ENCODE measurements at places on chromosomes 1 and 21. TPM values are rescaled to one million over a fixed set of nuclear protein-coding genes. Genes with fewer than 3 reads are reported as not detected.

HPDL gene
- total RNA-seq = 3.7 TPM

FAM167B gene
- total RNA-seq = 4.2 TPM

- no peak for DNase-seq
These were observed 32.9 kb downstream of the TNFSF18 start for GRCh38 chr1:173017792-173018191.

- DNase-seq = peak; percentile 30
These were observed 29.4 kb upstream of the SOD1 start for GRCh38 chr21:31629972-31630711.

- no peak for DNase-seq
These were observed 531.9 kb upstream of the CAMK1G start for GRCh38 chr1:209051570-209051969.

DNA sequence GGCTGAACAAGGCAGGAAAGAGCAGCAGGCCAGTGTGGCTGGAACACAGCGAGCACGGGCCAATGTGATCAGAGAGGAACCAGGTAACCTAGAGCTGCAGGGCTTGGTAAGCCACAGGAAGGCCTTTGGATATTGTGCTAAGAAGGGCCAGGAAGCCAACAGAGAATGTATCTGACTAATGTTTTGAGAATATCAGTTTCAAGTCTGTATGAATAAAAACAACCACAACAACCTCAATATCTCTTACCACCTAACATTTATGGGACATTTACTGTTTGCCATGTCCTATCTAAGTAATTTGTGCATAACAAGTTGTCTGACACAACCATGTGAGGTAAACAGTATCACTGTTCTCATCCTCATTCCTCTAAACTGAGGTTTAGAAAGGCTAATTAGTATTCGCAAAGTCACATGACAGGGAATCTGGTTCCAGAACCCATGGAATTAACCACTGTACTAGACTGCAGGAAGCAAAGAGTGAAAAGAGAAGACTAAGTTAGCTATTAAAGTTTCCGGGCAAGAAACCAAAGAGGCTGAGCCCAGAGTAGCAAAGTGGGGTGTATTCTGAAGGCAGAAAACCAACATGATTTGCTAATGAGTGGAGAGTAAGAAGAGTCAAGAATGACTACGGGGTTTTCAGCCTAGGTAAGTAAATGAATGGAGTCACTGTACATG lies 38.9 kb downstream of the SPRTN start:
- DNase-seq = no peak

DNA sequence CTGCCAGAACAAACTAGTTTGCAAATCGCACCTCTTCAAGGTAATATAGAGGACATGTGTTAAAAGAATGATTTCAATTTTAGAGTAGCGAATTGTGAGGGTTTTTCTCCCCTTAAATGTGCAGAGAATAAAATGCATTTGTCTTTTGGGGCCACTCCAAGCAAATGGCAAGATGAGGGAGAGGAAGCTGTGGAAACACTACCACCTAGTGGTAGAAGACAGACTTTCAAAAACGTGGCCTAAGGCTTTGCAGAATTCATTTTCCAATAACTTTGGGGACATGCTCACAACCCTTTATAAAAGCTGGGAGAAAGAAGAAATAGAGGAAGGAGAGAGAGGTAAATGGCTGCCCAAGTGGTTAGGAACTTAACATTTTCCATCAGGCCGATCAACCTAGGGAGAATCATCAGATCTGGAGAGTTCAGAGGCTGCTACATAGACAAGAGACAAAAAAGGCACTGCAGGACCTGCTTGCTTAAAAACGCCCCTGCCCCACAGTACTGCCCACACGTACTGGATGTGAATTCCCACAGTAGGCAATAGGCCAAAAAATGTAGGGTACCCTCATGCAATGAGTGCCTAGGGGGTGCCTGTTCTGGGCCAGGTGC lies 15.7 kb upstream of the RCAN1 start:
- DNase-seq = peak; percentile 74

DNA sequence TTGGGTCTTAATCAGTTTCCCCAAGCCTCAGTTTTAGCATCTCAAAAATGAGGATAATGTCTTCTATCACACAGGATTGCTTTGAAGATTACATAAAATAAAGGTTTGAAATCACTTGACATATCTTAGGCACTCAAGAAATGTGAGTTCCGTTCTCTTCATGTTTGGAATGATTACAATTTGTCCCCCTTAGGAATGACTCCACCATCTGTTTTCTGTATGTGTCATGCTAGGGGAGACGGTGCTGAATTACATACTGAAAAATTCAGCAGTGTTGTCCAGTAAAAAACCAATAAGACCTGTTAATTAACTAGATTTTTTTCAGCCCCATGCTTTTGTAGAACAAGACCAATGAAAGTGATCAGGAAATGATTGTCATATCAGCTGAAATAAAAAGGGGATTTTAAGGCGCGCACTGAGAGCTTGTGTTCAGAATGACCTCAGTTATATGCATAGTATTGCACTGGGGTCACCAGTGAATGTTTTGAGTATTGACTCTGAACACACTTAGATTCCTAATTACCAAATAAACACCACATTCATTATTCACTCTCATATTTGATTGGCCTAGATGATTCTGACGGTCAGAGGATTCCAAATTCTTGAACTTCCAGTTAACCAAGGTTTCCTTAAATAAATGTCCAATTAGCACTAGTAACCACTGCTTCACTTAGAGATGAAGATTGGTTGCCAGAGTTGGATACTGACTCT lies 114.5 kb upstream of the KCNK2 start:
- DNase-seq = peak; percentile 49

GRCh38 chr1:103424650-103425049 lies 100.8 kb upstream of the RNPC3 start:
- DNase-seq = no peak

- DNase-seq = peak; percentile 52
These were observed 1013.8 kb downstream of the PLA2G4A start for GRCh38 chr1:187842406-187843165.

DNA sequence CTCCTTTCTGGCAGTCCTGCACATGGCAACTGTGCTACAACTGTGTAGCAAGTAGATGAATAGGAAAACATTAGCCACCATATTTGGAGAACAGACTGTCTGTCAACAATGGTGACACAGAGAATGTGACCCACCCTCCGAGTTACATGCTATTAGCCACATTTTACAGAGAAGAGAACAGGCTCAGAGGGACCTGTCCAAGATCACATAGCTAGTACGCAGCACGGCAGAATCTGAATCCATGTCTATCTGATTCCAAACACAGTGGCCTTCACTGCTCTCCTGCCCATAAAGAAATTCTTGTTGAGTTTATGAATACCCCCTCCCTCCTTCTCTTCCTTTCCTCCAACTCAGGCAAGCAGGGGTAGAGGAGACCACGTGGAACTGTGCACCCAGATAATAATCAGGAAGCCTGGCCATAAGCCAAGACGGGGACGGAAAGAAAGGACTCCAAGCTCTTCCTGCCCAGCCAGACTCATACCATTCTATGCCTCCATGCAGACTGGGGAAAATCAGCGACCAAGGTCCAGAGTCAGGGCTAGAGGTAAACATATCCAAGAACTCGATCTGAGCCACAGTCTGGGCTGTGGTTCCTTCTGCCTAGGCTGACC lies 78.8 kb downstream of the TRABD2B start:
- DNase-seq = no peak

- DNase-seq = no peak
These were observed 222.0 kb downstream of the CAMTA1 start for GRCh38 chr1:7006996-7007871.

DNA sequence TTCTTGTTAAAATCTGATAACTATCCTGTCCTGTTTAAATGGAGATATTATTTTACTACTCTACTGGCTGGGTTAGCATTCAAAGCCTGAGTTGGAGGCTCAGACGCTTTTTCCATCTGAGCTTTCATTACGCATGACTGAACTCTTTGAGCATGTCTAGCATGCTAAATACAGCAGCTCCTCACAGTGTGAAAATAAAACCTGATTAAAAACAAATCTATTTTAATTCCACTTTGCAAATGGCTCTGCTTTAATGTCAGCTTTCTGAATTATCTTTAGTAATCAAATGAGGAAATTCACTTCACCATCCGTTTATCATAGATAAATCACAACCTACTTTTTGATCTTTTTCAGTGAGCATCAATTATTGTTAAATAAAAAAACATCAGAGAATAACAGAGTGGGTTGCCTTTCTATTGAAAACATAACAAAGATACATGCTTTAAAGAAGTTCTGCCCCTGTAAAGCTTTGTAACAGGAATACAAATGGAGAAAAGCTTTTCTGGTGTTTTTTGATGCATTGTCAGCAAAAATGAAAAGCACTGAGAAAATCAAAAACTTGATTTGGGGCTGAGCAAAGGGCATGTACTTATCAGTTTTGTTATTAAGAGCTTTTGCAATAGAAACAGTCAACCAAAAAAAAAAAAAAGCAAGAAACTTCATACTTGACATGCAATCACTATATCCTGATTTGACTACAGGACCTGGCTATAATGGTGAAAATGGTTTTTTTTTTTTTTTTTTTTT lies 3.5 kb upstream of the SPEN start:
- DNase-seq = peak; percentile 23

DNA sequence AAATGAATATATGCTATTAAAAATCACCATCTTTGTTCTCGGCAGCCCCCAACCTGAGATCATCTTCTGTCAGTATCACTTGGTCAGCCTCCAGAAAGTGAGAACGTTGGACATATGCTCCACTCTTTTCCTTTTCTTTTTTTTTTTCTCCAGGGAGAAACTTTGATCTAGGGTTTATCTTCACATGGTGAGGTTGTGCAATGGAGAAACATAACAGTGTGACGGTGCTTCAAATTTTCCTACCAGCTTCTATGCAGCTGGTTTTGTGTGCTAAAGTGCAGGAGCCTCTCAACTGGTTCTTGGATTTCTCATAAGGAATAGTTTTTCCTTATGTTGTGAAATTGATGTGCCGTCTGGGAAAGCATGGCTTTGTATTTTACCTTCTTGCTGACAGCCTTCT lies 1202.9 kb downstream of the NCAM2 start:
- DNase-seq = no peak

- no peak for DNase-seq
These were observed 40.3 kb downstream of the HSF2BP start for GRCh38 chr21:43618940-43619339.

GRCh38 chr1:97108179-97108578 lies 386.6 kb downstream of the PTBP2 start:
- DNase-seq = peak; percentile 52

DNA sequence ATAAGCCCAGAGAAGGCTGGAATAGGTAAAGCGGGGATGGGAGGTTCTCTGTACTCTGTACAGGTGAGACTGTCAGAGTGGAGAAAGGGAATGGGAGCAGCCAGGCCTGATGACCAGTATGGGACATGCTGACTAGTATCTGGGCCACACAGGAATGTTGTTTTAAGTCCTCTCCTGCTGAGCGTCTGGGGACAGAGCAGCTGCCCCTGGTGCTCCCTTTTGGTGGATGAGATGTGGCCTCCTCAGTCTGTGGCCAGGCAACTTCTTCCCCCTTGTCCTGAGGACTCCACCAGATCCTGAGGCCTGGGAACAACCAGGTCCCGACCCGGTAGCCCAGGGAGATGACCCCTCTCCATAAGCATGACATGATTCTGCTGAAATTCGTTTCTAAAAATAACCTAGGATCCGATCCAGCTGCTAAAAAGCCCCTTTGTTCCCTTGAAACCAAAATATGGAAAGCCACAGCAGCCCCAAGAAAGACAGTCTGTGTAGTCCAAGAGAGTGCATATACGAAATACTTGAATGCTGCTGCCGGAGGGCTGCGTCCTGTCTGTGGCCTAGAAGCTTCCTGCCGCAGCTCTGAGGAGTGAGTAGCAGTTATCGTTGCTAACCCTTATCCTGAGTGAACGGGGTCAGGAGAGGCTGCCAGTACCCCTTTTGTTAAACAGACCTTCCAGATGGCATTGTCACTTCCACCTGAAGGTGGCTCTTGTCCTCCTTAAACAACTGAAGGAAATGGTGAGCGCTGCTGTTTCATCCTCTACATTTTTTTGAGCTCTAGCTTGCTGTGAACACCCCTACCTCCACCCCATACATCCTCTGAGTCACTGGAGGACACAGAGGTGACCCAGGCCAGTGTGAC lies 47.1 kb downstream of the ATP2B4 start:
- peak; percentile 98 for DNase-seq

DNA sequence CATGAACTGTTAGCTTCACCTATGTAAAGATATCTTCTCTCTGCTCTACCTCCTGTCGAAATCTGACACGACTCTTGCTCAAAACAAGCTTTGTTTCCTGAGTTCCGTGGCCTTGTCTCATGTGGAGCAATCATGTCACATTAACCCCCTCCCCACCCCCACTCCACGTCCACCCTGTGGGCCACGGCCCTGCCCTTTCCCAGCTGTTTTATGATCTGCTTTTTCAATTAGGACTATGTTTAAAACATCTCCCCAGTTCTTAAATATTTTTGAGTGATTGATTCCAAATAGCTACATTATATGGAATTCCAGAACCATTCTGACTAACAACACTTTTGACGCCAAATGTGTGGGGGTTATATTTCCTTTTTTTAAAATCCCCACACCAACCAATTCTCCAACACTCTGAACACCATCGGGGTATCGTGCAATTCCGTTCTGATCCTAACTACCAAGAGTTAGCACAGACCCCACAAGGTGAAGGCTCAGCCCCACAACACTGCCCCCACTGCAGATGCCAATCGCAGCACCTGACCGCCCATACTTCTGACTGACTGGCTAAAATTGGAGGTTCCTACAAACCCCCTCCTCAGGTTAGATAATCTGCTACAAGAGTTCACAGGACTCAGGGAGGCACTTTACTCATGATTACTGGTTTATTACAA lies 12.7 kb upstream of the S100A8 start:
- no peak for DNase-seq
